ENCODE measurements at places on chromosomes 16 and 17. TPM values are rescaled to one million over a fixed set of nuclear protein-coding genes. Genes with fewer than 3 reads are reported as not detected.

GRCh38 chr17:76736349-76737081 lies 616 bp downstream of the SRSF2 start:
- peak; percentile 80 for DNase-seq

- no peak for DNase-seq
Measured at GRCh38 chr17:80064696-80065095, 28.3 kb downstream of the CCDC40 start.

DNA sequence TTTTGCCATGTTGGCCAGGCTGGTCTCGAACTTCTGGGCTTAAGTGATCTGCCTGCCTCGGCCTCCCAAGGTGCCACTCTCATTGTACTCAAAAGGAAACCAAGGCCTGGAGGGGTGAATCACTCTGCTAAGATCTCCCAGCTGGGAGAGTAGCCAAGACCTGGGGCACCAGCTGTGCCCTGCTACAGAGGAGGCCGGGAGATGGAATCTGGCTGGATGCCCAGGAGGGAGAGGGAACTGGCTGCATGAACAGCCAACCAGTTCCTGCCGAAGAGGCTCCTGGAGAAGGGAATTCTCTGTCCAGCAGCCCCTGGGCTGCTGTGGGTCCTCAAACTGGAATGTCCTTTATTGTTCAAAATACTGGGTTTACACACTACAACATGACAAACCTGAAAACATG lies 238.7 kb upstream of the CIBAR2 start:
- DNase-seq = no peak

GRCh38 chr16:77849646-77850258 lies 61.4 kb downstream of the VAT1L start:
- DNase-seq = no peak

The SCIMP gene
- total RNA-seq = 0.72 TPM

The MYL4 gene
- 0.67 TPM for total RNA-seq

DNA sequence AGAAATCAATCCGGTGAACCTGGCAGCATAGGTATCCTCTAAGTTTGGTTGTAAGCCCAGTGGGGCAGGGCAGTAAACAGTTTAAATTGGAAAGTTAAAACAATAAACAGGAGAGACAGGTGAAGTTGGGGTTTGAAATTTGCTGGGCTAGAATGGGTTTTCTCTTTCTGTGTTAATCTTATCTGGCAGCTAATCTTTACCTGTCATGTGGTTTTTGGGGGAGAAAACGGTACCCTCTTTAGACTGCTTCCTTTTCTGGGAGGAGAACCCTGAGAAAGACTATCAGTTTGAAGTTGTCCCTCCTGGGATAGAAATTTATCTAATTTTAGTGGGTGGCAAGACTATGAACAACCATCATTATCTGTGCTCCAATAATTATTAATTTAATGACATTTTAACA lies 24.0 kb downstream of the CDH13 start:
- no peak for DNase-seq

DNA sequence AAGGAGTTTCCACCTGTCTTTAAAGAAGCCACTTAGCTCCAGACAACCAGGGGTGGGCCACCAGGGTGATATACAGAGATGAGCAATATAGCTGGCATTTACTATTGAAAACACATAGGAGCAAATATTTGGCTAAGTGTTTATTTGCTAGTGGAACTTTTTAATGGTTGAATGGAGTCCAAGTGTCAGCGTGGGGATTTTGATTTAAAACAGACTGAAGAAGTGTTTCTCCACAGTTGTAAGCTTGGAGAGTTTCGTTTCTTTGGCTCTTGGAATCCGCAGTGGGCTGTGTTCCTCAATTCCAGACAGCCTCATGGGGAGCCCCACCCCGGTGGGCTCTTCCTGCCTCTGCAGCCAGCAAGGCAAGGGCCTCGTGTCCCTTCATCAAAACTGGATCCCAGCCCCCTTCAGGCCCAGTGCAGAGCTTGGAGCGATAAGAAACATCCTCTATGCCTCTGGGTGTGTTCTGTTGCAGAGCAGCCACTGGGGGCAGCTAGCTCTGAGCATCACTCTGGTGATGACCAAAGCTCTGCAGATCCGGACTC lies 36.1 kb downstream of the NOG start:
- no peak for DNase-seq

The FOXL1 gene
- 2.4 TPM for total RNA-seq

- no peak for DNase-seq
Measured at GRCh38 chr17:64472564-64472963, 23.6 kb downstream of the MILR1 start.

DNA sequence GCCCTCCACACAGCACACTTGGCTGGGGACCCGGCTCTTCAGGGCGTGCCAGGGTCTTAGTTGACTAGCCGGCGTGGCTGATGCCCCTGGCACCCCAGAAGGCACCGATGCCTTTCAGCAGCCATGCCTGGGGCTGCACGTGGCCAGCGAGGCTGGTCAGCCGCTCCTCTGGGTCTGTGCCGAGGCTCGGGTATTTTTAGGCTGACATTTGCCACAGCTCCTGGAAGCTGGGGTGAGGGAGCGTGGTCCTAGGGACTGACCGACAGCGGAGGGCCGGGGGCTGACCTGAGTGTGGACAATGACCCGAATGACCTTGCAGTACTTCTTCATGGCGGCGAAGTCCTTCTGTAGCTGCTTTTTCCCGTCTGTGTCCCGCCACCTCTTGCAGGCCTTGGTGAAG lies 3.9 kb downstream of the RPL3L start:
- DNase-seq = no peak

DNA sequence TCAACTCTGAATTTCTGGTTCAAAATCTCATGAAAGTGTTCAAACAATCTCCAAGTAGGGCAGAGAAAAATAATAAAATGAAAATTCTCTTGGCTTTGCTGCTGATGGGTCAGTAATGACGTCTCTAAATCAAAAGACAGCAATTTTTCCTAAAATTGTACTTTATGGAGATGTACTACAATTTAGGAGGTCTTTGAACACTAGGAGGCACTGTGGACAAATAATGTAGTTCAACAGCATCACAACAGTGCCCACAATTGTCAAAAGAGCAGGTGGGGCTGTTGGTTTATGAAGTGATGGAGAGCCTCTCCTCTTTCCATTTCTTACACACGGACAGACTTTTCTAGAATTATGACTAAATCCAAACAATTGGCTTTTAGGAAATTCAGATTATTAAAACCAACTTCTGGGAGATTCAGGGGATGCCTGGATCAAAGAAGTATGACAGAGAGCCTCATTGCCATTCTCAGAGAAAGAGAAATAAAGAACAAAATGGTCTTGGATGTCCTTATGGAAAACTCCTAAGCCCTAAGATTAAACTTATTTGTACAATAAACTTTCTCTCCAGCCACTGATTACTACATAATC lies 23.8 kb downstream of the EZH1 start:
- DNase-seq = peak; percentile 84

DNA sequence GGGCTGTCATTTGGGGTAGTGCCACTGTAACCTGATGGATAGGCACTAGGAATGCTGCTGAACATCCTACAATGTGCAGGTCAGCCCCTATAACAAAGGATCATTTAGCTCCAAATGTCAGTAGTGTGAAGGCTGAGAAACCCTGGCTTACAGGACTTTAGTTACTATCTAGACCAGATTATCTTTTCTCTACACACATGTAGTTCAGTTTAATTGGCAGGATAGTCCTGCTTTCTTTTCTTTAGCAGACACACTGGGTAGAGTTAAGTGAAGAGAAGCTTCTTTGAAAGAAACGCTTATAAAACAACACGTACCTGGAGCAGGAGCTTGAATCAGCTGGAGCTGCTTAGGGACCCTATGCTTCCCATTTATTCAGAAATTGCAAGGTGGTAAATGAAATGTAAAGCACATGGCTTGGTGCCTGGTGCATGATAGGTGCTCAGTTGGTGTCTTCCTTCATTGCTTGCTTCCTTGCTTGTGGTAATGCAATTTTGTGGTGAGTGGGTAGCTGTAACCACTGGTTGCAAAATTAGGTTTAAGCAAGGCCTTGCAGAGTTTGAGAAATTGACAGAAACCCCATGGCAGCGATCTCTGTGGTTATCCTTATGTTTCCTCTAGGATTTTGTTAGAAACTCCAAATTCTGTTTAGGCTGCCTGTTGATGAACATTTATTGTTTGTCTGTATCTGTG lies 9.4 kb downstream of the METTL9 start:
- DNase-seq = no peak

The TVP23A gene
- total RNA-seq = not detected

Data from OCI-LY7 (cell line).